ENCODE measurements at places on chromosomes 5 and 9.

DNA sequence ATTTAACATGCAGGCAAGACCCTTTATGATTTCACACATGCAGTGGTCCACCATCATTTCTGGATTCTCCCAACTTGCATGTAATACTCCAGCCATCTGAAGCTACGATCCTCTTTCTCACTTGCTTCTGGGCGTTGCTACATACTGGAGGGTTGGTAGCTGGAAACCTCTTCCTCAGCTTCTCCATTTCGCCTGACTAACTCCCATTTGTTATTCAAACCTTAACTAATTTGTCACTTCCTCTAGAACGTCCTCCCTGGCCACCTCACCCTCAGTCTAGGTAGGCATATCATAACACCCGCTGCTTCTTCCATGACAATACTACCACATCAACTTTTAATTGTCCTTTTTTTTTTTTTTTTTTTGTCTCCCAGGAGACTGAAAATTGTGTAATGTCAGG is 72.6 kb upstream of the EQTN start:
- DNase-seq, result no peak

GRCh38 chr5:177141496-177141895 is 7.9 kb downstream of the NSD1 start:
- no peak for DNase-seq

DNA sequence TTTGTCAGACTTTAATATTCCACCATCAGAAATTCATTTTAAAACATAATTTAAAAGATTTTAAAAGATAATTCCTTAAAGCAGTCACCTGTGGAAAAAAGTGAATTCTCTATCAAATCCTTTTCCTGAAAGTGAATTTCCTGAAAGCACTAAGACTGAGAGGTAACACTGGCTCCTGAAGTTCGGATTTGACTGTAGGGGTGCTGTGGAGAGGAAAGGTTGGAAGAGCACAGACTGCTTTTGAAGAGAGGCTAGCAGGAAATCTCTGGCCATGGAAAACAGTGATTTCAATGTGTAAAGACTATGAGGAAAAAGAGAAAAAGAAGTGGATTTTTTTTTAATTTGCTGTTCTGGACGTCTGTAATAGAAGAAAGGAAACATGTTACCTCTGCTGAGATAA is 35.7 kb upstream of the TMEM161B start:
- no peak for DNase-seq

GRCh38 chr5:61625681-61626621 is 293.9 kb downstream of the ZSWIM6 start:
- DNase-seq, result peak; percentile 74

DNA sequence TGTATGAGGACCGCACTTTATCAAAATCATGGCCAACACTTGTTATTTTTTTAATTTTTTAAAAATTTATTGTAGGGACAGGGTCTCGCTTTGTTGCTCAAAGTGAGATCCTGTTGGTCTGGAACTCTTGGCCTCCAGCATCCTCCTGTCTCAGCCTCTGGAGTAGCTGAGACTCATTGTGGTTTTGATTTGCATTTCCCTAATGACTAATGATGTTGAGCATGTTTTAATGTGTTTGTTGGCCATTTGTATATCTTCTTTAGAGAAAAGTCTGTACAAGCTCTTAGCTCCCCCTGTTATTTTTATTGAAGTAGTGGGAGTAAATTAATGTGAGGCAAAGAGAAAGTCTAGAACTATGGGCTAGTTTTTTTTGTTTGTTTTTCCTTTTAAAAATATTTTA is 1.6 kb upstream of the RPS6 start:
- DNase-seq, result no peak

DNA sequence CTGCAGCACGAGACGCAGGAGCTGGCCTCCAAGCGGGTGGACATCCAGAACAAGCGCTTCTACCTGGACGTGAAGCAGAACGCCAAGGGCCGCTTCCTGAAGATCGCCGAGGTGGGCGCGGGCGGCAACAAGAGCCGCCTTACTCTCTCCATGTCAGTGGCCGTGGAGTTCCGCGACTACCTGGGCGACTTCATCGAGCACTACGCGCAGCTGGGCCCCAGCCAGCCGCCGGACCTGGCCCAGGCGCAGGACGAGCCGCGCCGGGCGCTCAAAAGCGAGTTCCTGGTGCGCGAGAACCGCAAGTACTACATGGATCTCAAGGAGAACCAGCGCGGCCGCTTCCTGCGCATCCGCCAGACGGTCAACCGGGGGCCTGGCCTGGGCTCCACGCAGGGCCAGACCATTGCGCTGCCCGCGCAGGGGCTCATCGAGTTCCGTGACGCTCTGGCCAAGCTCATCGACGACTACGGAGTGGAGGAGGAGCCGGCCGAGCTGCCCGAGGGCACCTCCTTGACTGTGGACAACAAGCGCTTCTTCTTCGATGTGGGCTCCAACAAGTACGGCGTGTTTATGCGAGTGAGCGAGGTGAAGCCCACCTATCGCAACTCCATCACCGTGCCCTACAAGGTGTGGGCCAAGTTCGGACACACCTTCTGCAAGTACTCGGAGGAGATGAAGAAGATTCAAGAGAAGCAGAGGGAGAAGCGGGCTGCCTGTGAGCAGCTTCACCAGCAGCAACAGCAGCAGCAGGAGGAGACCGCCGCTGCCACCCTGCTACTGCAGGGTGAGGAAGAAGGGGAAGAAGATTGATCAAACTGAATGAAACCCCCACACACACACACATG is 654 bp downstream of the PURA start:
- peak; percentile 86 for DNase-seq

GRCh38 chr9:85038061-85038460 is 368.5 kb downstream of the NTRK2 start:
- DNase-seq, result peak; percentile 79

- no peak for DNase-seq
These were observed 70.3 kb upstream of the VCAN start for GRCh38 chr5:83401122-83401731.

Data from posterior cingulate gyrus (tissue), 11 donors.